ENCODE measurements at places on chromosomes 7 and 10. TPM values are rescaled to one million over a fixed set of nuclear protein-coding genes. Genes with fewer than 3 reads are reported as not detected.

GRCh38 chr10:17236468-17237148 lies 8.6 kb downstream of the VIM start:
- DNase-seq: no peak

GRCh38 chr7:105862276-105862675 lies 14.1 kb downstream of the ATXN7L1 start:
- no peak for DNase-seq

CUBN gene
- total RNA-seq: 2.9 TPM

WDFY4 gene
- 96.8 TPM for total RNA-seq

EGR2 gene
- 2.7 TPM for total RNA-seq

Data from spleen (tissue), 13 donors.